ENCODE measurements at places on chromosomes 1 and 21. TPM values are rescaled to one million over a fixed set of nuclear protein-coding genes. Genes with fewer than 3 reads are reported as not detected.

The RGS13 gene
- total RNA-seq, result not detected

The FNDC5 gene
- total RNA-seq, result 39.4 TPM

The CLDN8 gene
- total RNA-seq, result not detected

The ATP1A4 gene
- total RNA-seq, result not detected

The CACNA1E gene
- total RNA-seq, result not detected

The TLR5 gene
- 1.2 TPM for total RNA-seq

The KRTAP13-2 gene
- not detected for total RNA-seq

The ASCL5 gene
- total RNA-seq, result 0.62 TPM

The CNIH3 gene
- total RNA-seq, result 3.9 TPM

DNA sequence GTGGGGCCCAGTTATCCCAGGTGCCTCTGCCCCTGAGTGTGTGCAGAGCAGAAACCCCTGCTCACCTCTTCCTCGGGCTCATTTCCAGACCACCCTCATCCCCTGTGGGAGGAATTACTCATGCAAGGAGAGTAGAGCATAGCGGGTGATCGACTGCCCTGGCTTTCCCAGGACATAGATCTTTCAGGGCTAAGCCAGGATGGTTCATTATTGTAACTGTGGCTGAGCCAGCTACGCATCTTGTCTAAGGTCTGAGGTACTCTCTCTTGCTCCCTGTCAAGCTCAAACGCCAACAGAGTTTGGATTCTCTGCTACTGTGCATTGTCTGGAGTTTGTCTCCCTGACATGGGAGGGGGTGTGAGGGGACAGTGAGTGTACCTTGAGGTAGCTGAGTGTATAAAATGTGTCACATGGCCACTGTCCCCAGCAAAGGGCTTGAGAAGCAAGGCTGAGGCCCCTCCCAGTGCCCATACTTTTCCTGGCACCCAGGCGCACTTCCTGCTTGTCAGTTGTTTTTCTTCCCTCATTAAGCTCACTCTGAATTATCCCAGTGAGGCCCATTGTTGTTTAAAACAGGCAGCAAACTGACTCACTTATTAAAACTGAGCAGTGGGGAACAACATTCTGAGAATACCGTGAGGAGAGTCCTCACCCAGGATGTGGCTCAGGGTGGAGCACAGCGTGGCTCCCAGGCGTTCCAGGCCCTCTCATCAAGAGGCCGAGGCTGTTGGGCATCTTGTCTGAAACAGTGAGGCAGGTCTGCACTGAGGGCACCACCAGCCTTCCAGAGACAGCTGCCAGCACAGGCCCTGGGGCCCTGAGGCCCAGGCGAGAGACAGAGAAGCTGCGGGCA lies 92.9 kb downstream of the LAMC2 start:
- DNase-seq, result no peak

DNA sequence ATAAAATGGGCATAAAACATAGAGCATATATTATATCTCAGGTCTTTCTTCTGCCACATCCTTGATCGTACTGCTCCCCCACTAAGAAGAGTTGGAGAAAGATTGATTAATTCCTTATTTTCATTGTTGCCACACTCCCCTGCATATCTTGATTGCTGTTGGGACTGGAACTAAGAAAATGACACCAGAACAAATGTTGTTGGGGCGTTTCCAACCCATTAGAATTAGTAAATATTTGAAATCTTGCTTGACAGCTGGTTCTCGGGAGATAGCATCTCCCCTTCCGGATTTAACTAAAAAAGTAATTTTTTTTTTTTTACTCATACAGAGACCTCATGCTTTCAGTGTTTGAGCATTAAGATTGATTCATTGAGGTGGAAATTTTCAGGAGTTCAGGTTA lies 493.0 kb upstream of the PLXNA2 start:
- no peak for DNase-seq

DNA sequence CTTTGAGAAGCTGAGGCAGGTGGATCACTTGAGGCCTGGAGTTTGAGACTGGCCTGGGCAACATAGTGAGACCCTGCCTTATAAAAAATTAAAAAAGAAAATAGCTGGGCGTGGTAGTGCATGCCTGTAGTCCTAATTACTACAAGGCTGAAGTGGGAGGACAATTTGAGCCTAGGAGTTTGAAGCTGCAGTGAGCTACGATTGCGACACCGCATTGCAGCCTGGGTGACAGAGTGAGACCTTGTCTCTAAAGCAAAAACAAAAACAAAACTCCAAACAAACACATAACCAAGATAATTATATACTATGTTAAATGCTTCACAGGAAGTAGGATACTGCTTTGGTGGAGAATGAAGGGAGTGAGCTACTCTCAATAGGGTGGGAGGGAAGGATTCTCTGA lies 5.4 kb upstream of the PAFAH2 start:
- no peak for DNase-seq

DNA sequence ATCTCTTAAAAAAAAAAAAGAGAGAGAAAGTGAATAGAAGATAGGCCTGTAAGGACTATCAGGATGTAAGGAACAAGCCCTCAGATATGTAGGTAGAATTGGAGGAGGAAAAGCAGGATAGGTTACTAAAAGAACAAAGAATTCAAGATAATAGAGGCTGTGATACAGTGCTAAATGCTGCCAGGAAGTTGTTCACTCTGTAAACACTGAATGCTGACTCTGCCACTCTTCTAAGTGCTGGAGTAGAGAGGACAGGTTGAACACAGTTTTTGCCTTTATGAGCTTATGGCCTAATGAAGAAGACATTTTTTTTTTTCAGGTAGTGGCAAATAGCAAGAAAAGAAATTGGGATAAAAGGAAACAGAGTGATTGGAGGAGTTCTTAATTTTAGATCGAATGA lies 90.6 kb upstream of the ZNF678 start:
- no peak for DNase-seq

GRCh38 chr1:75736016-75736415 lies 11.5 kb downstream of the ACADM start:
- no peak for DNase-seq

- DNase-seq, result no peak
Observed at GRCh38 chr1:59292562-59292961, 4.3 kb upstream of the FGGY start.

DNA sequence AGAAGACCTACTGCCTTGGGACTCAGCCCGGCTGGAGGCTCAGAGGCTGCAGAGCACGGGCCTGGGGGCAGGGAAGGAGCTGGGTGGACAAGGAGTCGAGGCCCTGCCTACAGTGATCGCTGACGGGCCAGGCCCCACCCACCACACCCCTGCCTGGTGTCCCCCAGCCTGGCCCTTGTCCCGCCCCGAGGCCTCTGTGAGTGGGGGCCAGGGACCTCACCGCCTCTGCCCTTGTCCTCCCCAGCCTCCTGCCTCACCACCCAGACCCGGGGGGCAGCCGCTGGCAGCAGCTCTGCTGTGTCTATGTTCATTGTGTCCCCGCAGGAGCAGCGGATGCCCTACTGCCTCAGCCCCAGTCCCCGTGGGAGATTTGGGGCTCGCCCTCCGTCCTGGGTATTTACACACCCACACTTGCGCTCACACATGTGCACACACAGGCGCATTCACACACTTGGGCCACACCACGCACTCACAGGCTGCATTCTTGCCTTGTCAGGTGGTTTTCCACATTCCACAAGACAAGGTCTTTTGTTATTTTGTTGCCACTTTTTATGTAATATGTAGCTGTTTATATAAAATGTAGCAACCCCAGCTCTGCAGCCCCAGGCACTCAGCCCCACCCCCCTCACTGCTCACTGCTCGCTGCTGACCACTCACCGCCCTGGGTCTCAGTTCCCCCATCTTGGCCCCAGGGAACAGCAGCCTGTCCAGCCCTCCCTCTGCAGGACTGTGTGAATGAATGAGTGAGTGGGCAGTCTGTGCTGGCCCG lies 7.3 kb downstream of the PFKL start:
- no peak for DNase-seq

GRCh38 chr1:18583326-18583941 lies 47.2 kb upstream of the PAX7 start:
- peak; percentile 65 for DNase-seq

GRCh38 chr21:25911730-25912401 lies 177.1 kb downstream of the GABPA start:
- peak; percentile 67 for DNase-seq
